Activated naive CD4-positive, alpha-beta T cell treated with anti-CD3 and anti-CD28 coated beads for 36 hours (primary cell): ENCODE measurements at places on chromosomes 1 and 21. TPM values are rescaled to one million over a fixed set of nuclear protein-coding genes. Genes with fewer than 3 reads are reported as not detected.
A peak's percentile ranks its signal among the peaks of the same experiment; 100 is the strongest.

GRCh38 chr1:110243574-110243973, 33.5 kb downstream of the KCNC4 start:
- peak; percentile 78 for DNase-seq

DNA sequence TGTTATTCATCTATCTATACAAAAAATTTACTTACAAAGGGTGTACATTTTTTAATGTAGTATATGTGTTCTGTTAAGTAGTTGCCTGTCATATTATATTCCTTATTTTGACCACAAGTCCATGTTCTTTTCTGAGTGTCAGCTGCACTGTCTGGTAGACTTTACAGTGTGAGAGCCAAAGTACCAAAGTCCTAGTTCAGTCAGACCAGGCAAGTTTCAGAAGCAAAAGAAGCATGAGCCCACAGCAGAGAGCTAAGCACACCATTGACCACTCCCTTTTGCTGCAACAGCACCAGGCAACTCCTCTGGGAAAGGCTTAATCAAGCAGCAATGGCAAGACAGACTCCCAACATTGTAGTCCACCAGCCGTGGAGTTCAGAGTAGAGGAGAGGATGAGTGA, 631.9 kb upstream of the PKN2 start:
- DNase-seq: no peak

GRCh38 chr1:117146575-117147340, 25.2 kb upstream of the TRIM45 start:
- DNase-seq: no peak

GRCh38 chr1:212237651-212238050, 47.6 kb upstream of the PPP2R5A start:
- peak; percentile 37 for DNase-seq

Gene FAM163A
- total RNA-seq: not detected

DNA sequence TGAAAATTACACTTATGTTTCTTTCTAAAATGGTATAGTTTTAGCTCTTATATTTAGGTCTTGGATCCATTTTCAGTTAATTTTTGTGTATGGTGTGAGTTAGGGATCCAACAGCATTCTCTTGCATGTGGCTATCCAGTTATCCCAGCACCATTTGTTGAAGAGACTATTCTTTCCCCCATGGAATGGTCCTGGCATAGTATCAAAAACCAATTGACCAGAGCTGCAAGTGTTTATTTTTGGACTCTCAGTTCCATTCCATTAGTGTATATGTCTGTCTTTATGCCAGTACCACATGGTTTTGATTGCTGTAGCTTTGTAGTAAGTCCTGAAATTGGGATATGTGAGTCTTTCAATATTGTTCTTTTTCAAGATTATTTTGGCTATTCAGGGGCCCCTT, 14.3 kb downstream of the TTLL10 start:
- no peak for DNase-seq

Gene SLC50A1
- total RNA-seq: 48.4 TPM

- DNase-seq: no peak
Observed at GRCh38 chr1:53431805-53432565, 27.2 kb upstream of the DMRTB1 start.
